Fibroblast of skin of right biceps (primary cell): ENCODE measurements at places on chromosomes 7 and 10.
A peak's percentile ranks its signal among the peaks of the same experiment; 100 is the strongest.

DNA sequence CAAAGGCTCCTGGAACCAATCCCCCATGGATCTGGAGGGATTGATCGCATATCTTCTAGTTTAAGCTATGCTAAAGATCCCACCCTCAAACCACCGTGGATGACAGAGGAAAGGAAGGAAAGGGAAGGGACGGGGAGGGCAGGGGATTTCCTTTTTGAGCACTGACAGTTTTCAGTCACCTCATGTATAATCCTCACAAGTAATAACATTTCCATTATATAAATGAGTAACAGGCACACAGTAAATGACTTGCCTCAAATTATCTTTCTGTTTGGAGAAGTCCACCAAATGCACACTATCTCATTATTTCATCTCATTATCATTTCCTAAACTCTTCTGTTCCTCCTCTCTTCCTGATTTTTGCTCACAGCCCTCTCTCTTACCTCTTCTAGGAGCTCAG lies 127.1 kb upstream of the AOAH start:
- DNase-seq: no peak

DNA sequence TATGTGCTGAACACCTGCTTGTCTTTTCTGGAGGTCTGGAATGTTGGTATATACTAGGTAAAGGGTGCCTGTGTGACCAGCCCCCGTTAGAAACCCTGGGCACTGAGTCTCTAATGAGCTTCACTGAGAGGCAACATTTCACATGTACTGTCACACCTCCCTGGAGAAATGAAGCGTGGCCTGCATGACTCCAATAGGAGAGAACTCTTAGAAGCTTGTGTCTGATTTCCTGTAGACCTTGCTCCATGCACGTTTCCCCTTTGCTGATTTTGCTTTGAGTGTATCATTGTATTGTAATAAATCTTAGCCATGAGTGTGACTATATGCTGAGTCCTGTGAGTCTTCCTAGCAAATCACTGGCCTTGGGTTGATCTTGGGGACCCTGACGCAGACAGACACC lies 82.8 kb downstream of the PPP1R3C start:
- no peak for DNase-seq

DNA sequence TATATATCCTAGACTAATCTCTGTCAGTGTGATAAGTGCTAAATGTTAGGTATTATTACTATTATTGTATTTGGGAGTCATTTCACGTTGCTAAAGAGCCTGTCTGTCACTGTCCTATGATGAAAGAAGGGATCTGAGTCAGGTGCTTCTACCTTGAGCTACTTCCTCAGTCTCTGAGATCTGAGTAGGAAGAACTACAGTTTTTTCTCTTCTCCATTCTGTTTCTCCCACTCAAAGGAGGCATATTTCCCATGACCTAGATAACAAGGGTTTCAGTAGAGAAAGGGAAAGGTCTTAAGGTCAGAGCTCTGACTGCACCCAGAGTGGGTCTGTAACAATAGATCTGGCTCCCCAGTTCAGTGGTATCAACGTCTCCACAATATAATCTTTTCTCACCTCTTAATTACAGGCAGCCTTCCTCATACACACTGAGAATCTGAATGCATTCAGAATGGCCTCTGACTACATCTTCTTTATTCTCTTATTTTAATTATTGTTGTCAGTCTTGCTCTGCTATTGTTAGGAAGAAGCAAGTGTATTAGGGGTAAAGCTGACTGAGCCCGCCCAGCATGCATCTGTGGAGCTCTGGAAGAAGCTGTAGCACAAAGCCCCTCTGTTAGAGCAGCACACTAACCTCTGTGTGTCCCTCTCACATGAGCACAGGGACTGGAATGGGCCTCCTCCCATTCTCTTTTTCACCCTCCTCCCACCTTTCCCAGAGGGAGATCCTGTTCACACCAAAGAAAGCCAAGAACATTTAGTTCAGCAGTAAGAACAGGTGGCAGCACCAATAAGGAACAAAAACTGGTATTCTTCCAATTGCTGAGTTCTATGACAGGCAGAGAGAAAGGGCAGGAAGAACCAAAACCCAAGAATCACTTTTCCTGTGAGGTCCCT lies 38.1 kb downstream of the USP54 start:
- DNase-seq: no peak

GRCh38 chr7:84193747-84194146 lies 842 bp downstream of the SEMA3A start:
- DNase-seq: no peak

DNA sequence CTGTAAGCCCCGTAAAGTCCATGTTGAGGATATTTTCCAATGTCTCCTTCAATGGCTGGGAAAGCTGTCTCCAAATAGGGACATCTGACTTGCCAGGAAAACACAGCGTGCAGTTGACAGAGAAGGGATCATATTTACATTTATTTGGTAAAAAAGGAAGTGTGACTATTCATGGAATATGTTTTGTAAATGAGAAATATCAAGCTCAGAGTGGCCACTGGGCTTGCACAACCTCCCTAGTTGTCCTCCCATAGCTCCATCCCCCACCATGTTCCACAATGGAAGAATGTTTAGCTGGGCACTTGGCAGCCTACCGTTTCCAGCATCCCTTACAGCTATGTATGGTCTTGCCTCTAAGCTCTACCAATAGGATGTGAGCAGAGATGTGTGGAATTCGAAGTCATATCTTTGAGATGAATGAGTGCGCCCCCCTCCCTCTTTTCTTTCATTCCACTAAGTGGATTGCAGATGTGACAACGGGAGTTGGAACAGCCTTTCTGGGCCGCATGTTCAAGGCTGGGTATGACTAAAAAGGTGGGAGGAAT lies 306.6 kb upstream of the ZMIZ1 start:
- no peak for DNase-seq

- no peak for DNase-seq
These were observed 10.2 kb downstream of the CRYGN start for GRCh38 chr7:151429560-151430331.

DNA sequence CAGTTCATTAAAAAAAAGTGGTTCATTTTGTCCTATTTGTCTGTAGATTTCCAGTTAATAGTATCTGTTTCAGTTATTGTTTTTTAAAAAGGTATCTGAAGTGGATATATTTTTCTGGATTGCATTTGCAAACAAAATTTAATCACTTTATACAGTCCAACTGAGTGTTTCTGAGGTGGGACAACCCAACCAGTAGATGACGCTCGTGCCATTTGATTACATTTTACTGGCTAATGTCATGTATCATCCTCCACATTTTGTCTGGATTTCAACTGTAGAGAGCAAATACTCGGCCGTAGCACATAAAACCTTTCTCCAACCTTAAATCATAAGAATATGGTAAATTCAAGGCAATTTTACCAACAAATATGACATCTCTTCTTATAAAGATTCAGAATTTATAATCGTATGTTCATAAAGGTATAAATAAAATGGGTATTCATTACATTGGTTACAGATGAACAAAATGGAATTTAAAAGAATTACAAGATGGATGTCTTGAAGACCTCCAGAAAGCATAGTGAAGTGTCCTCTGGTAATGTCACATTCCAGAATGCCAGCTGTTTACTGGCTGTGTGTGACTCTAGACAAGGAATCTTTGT lies 789.0 kb downstream of the PHTF2 start:
- DNase-seq: peak; percentile 33

GRCh38 chr10:72248468-72249151 lies 25.1 kb upstream of the DDIT4 start:
- DNase-seq: no peak

- no peak for DNase-seq
These were observed 151.6 kb upstream of the VSTM2A start for GRCh38 chr7:54390565-54390964.

GRCh38 chr10:5812283-5813090 lies 747 bp downstream of the GDI2 start:
- DNase-seq: peak; percentile 28
